ENCODE measurements at places on chromosomes 7 and 10.

DNA sequence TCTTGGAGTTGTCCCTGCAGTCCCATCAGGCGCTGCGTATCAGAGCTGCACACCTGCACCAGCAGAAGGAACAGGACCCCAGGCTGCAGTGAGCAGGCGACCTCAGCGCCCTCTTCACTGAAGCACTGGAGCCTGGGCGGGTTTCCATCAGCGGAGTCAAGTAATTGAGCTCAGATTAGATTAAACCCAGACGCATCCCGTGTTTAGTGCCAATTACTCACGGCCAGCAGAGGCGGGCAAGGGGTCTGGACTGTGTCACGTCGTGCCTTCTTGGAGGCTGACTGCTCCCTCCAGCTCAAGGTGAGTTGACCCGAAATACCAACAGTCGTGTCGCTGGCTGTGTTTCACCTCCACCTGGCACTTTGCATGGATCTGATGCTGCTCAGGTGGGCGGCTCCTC is 123.6 kb downstream of the CXCL12 start:
- peaks cover 34% of the 10 kb centered on the region for H3K27me3 ChIP-seq
- H3K36me3 ChIP-seq: peaks cover 2% of the 10 kb centered on the region
- no peak overlapping the region for H3K27ac ChIP-seq

DNA sequence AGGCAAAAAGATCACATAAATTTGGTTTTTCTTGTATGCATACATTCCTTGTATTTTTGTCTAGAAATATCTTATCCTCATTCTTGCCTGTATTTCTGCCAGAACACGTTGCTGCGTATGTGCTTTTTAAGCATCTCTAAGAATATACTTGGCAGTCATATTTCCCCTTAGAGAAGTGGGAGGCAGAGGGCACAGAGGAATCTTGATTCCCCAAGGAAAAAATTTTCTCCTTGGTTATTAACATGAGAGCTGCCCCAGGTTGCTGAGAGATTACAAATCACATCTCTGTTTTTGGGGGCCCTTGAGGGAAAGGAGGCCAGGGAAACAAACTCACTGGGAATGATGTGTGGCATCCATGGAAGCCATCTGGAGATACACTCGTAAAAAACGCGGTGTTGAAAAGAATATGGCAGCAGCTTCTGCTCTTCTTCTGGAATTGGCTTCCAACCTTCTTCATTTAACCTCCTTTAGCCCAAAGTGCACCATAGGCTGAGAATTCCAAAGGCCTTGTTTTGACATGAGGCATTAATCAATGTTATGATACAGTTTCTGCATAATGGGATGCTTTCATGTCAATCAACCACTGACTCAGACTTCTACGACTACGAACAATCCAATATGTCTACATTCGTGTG is 684.3 kb upstream of the SORCS1 start:
- no peaks in the 10 kb centered on the region for H3K27me3 ChIP-seq
- H3K4me3 ChIP-seq: no peak overlapping the region
- H3K27ac ChIP-seq: no peak overlapping the region
- H3K36me3 ChIP-seq: no peaks in the 10 kb centered on the region

DNA sequence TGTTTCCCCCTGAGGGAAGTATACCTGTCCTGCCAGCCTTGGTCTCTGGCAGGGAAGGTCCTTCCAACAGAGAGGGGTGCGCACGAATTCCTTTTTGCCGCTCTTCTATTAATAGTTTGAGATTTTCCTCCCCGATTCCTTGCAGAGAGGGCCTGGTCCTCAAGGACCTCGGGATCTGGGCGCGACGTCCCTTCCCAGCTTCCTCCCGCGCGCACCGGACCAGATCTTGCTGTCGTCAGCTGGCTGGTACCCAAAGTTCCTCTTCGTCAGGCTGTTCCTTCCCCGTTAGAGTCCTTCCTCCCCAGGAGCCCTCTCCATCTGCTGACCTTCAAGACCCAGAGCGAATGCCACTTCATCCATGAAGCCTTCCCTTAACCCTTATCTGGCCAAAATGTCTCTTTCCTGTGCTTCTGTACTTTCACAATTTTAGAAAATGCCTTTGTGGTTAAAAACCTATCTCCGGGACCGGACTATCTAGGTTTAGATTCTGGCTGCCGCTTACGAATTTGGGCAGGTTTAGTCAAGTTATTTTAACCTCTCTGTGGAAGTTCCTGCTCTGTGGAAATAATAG is 851 bp upstream of the GOT1 start:
- H3K27me3 ChIP-seq: no peaks in the 10 kb centered on the region
- peak overlapping the region; percentile 89 for H3K4me3 ChIP-seq
- no peak for DNase-seq
- H3K4me1 ChIP-seq: peaks cover 27% of the 10 kb centered on the region
- peaks cover 11% of the 10 kb centered on the region for H3K36me3 ChIP-seq
- peak overlapping the region; percentile 88 for H3K27ac ChIP-seq

- peaks cover 8% of the 10 kb centered on the region for H3K4me1 ChIP-seq
- no peak for DNase-seq
- H3K27ac ChIP-seq: no peak overlapping the region
- H3K4me3 ChIP-seq: no peak overlapping the region
- no peaks in the 10 kb centered on the region for H3K36me3 ChIP-seq
- no peaks in the 10 kb centered on the region for H3K27me3 ChIP-seq
These were observed 27.8 kb downstream of the RNLS start for GRCh38 chr10:88555190-88555908.

GRCh38 chr7:135552148-135552547 is 5.6 kb upstream of the NUP205 start:
- no peak for DNase-seq
- H3K36me3 ChIP-seq: peaks cover 3% of the 10 kb centered on the region
- H3K27ac ChIP-seq: no peak overlapping the region

DNA sequence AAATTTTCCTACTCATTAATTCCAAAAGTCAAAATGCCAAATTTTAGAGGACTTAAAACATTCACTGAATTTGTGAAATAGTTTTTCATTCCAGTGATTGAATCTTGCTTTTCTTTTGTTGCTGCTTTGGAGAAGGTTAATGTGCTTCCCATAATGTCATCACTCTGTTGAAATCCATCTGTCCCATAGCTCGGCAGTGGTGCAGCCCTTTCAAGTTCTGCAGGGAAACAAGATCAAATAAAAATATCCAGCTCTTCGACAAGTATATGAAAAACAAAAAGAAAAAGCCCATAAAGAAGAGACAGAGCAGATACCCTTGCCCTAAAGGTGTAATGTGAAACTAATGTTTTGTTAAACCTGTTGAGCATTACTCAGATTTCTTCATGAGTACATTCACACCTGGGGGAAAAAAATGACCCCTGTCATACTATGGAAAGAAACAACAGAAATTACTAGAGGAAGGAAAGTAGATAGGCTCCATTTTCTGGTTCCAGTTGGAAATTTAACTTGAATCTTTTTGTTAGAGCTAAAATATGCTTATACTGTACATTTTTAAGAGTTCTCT is 35.1 kb downstream of the AGR3 start:
- H3K27ac ChIP-seq: no peak overlapping the region
- no peaks in the 10 kb centered on the region for H3K36me3 ChIP-seq
- peaks cover 13% of the 10 kb centered on the region for H3K27me3 ChIP-seq
- no peaks in the 10 kb centered on the region for H3K4me1 ChIP-seq
- no peak for DNase-seq
- H3K4me3 ChIP-seq: no peak overlapping the region

DNA sequence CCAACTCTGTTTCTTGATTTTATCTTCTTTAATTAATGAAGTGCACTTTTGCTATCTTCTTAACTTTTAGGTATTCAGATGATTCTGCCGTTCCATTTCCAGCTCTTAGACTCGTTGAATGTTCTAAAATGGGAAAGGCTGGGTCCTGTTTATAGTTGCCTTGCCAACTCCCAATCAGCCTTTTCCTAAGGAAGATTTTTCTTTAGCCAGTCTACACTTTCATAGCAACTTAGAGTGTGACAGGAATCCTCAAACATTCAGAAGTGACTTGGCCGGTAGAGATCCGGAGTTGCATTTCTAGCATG is 23.0 kb upstream of the TRIL start:
- H3K4me1 ChIP-seq: no peaks in the 10 kb centered on the region
- no peak overlapping the region for H3K4me3 ChIP-seq
- peaks cover 37% of the 10 kb centered on the region for H3K27me3 ChIP-seq
- no peak overlapping the region for H3K27ac ChIP-seq
- no peak for DNase-seq

- no peak overlapping the region for H3K27ac ChIP-seq
- DNase-seq: no peak
- no peak overlapping the region for H3K4me3 ChIP-seq
- H3K36me3 ChIP-seq: peaks cover 20% of the 10 kb centered on the region
- peaks cover 22% of the 10 kb centered on the region for H3K4me1 ChIP-seq
These were observed 21.0 kb downstream of the SUFU start for GRCh38 chr10:102524746-102525145.

DNA sequence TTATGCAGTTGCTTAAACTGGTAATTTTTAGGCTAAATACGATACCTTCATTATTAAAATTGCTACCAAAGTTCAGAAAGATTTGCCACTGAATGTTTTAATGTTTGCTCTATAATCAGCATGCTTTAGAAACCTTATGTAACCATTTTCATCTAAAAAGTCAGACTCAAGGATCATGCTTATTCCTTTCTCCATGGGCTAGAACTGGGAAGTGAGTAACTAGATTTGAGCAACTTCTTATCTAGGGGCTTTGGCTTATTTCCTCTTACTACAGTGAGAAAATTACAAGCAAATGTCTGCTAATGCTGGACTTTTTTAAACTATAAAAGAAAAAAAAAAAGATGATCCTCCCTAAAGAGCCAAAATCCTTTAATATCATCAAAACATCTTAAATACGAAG is 215.9 kb downstream of the CRPPA start:
- no peak overlapping the region for H3K4me3 ChIP-seq
- H3K36me3 ChIP-seq: no peaks in the 10 kb centered on the region
- H3K27ac ChIP-seq: no peak overlapping the region

DNA sequence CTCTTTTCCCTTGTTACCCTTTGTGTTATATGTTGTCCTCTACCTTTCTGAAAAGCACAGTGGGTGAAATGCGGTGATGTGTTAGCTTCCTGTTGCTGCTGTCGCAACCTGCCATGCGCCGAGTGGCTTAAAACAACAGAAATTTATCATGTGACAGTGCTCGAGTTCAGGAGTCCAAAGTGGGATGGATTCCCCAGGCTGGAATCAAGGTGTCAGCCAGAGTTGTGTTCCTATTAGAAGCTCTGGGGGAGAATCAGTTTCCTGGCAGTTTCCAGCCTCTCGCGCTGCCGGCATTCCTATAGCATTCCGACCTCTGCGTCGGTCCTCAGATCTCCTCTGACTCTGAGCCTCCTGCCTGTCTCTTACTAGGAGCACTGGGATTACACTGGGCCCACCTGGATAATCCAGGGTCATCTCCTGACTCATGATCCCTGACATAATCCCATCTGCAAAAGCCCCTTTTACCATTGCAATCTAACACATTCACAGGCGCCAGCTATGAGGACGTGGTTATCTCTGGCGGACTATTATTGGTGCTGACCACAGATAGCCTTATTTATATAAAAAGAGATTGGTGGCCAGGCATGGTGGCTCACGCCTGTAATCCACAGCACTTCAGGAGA is 207.5 kb downstream of the CUX1 start:
- no peak overlapping the region for H3K4me3 ChIP-seq
- H3K27me3 ChIP-seq: no peaks in the 10 kb centered on the region
- H3K4me1 ChIP-seq: peaks cover 6% of the 10 kb centered on the region

DNA sequence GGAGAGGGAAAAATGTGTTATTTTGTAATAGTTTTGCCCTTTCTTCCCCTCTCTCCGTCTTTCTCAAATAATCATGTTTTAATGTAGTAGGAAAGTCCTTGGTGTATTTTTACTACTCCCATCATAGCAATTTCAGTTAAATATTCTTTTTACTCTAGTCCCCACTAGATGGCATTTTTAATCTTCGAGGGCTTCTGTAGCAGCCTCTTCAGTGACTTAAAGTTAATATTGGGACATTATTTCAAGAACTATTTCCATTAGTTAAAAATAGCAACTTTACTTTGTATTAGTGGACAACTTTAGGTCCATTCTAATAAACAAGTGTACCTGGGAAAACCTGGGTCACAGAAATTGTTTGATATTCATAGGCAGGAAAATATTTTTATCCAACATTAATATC is 23.0 kb downstream of the EDRF1 start:
- H3K27ac ChIP-seq: no peak overlapping the region
- H3K4me1 ChIP-seq: no peaks in the 10 kb centered on the region
- peaks cover 88% of the 10 kb centered on the region for H3K36me3 ChIP-seq
- no peaks in the 10 kb centered on the region for H3K27me3 ChIP-seq
- DNase-seq: no peak
- no peak overlapping the region for H3K4me3 ChIP-seq

- no peak for DNase-seq
- no peaks in the 10 kb centered on the region for H3K4me1 ChIP-seq
- H3K27ac ChIP-seq: no peak overlapping the region
These were observed 211.3 kb downstream of the BICC1 start for GRCh38 chr10:58723966-58724365.

- H3K27ac ChIP-seq: no peak overlapping the region
- H3K4me1 ChIP-seq: peaks cover 2% of the 10 kb centered on the region
- peaks cover 16% of the 10 kb centered on the region for H3K27me3 ChIP-seq
- no peak overlapping the region for H3K4me3 ChIP-seq
- DNase-seq: no peak
These were observed 33.5 kb upstream of the AUTS2 start for GRCh38 chr7:69564454-69565417.

GRCh38 chr10:129030603-129030895 is 436.5 kb upstream of the MGMT start:
- H3K36me3 ChIP-seq: peaks cover under 1% of the 10 kb centered on the region
- H3K4me1 ChIP-seq: peaks cover 4% of the 10 kb centered on the region
- no peak overlapping the region for H3K27ac ChIP-seq
- no peak for DNase-seq
- no peak overlapping the region for H3K4me3 ChIP-seq
- H3K27me3 ChIP-seq: peaks cover 15% of the 10 kb centered on the region

DNA sequence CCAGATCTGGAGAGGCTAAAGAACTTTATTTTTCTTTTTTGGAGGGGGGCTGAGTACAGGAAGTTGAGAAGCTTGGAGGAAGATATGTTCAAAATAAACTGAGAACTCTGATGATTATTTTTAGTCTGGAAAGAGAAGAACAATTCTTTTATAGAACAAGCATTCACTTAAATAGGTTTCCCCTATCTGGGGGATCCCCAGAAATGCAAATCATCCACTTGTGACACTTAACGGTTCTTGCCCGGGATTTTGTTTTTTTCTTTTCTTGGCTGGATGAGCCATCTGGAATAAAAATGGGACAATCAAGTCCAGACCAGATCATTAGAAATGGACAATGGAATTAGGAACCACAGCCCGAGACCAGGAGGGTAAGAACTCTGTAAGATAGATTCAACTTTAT is 95.9 kb upstream of the EGR2 start:
- H3K27me3 ChIP-seq: no peaks in the 10 kb centered on the region
- DNase-seq: no peak
- H3K27ac ChIP-seq: no peak overlapping the region
- no peak overlapping the region for H3K4me3 ChIP-seq
- no peaks in the 10 kb centered on the region for H3K36me3 ChIP-seq
- no peaks in the 10 kb centered on the region for H3K4me1 ChIP-seq

Measured in effector memory CD8-positive, alpha-beta T cell (primary cell).